ENCODE measurements at places on chromosomes 5 and 9. TPM values are rescaled to one million over a fixed set of nuclear protein-coding genes. Genes with fewer than 3 reads are reported as not detected.

Gene ABCA2
- total RNA-seq = 33.2 TPM

Gene ADAMTSL1
- total RNA-seq = 2.5 TPM

DNA sequence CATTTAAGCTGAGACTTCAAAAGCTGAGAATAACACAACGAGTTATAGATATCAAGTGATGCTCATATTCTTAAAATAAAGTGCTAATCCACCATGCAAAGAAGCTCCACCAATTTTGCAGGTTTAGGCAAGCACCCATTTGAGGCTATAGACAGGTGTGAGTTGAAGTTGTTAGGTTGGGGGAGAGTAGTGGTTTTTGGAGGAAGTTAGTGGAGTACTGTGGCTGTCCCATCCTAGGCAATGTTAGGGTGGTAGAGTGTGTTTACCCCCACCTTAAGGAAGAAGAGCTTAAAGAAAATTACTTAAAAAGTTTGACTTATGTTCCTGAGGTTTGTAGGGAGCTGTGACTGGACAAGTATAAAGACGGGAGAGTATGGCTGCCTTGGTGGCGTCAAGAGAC, 98.9 kb upstream of the MAN2A1 start:
- DNase-seq = no peak

- DNase-seq = no peak
Observed at GRCh38 chr5:160787240-160787639, 64.8 kb downstream of the ATP10B start.

DNA sequence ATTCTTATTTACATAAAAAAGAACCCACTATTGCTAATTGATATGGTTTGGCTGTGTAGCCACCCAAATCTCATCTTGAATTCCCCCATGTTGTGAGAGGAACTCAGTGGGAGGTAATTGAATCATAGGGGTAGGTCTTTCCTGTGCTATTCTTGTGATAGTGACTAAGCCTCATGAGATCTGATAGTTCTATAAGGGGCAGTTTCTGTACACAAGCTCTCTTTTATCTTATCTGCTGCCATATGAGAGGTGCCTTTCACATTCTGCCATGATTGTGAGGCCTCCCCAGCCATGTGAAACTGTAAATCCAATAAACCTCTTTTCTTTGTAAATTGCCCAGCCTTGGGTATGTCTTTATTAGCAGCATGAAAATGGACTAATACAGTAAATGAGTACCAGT, 58.2 kb upstream of the PRR16 start:
- no peak for DNase-seq

DNA sequence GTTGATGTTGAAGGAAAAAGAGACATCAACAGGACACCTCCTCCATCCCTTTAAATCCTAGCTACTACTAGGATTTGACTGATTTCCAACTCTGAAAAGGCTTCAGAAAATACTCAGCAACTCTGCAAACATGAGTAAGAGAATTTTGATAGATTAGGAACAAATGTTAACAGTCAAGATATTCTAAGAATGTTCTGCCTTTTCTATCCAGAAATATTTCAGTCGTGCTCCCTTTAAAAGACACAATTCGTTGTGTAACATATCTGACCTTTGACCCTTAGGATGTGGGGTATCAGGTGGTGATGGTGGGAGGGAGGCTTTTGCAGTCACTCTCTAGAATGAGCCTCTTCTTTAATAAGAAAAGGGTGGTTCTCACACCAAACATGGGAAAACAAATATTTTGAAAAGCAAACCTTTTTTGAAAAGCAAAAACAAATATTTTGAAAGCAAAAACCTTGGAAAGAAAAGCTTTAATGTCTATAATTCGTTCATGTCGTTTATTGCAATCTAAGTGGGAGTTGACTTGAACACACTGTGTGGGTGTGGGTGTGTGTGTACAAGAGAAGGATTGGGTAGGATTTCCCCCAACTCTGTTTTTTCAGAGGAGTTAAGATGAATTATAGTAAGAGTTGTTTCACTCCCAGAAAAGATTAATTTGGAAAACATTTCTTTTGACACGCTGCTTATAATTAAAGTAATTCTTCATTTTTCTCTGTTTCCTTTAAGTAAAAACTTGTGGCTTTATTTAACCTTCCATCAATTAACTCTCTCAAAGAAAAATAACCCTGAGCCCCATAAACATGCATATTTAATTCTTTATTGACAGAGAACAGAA, 152.8 kb downstream of the TMEM167A start:
- DNase-seq = no peak

GRCh38 chr5:68287631-68287975, 72.0 kb downstream of the PIK3R1 start:
- no peak for DNase-seq

DNA sequence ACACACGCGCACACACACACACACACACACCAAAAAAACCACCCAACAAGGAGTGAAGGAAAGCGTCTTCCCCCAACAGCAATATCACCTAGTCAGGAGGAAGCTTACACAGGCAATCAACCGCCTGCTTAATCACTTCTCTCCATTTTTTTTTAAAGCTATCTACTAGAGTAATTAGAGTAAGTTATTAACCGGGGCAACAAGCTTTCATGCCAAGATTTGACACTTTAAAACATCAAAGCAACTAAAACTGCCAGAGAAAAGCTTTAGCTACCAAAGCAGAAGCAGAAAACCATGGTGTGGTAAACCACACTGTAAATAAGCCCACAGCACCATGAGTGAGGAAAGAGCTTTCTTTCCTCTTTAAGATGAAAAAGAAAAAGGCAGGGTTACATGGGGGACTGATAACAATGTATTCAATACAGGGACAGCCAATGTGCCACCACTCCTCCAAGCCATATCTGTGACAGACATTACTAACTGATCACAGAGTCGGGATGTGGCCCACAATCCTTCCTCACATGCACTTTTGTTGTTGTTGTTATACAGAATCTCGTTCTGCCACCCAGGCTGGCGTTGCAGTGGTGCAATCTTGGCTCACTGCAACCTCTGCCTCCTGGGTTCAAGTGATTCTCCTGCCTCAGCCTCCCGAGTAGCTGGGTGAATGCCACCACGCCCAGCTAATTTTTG, 282.1 kb downstream of the CRB2 start:
- no peak for DNase-seq

DNA sequence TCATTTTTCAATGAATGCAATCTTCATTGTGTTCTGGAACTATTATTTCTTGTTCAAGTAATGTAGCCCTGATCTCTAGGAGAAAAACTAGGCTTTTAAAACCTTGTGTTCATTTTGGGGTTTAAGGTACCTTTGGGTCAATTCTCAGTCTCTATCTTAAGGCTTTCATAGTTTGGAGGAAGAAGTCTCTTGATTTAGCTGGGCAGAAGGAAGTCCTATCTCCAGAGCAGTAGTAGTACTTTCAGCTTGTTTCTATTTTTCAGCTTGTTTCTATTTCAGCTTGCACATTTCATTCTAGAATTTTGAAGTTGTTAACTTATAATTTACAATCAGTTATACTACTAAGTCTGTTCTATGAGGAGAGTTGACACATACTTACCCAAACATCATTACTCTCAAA, 15.2 kb downstream of the CSNK1G3 start:
- no peak for DNase-seq

- DNase-seq = peak; percentile 87
Observed at GRCh38 chr5:43556857-43557542, at the start of gene PAIP1. Gene PAIP1, minus strand, starts transcription at chr5:43557077. Its CDS starts 231 bp downstream, at chr5:43556846.

GRCh38 chr9:23824830-23825591, 1.0 kb downstream of the ELAVL2 start:
- DNase-seq = no peak

- DNase-seq = no peak
Observed at GRCh38 chr9:133048595-133048994, 13.2 kb upstream of the CEL start.

Data from left cardiac atrium (tissue), 4 donors.